ENCODE measurements at places on chromosomes 7 and 10.

- peak; percentile 26 for DNase-seq
Observed at GRCh38 chr10:114103284-114103683, 59.6 kb downstream of the ADRB1 start.

- DNase-seq, result peak; percentile 79
Observed at GRCh38 chr7:157900011-157900410, 563.2 kb downstream of the DNAJB6 start.

DNA sequence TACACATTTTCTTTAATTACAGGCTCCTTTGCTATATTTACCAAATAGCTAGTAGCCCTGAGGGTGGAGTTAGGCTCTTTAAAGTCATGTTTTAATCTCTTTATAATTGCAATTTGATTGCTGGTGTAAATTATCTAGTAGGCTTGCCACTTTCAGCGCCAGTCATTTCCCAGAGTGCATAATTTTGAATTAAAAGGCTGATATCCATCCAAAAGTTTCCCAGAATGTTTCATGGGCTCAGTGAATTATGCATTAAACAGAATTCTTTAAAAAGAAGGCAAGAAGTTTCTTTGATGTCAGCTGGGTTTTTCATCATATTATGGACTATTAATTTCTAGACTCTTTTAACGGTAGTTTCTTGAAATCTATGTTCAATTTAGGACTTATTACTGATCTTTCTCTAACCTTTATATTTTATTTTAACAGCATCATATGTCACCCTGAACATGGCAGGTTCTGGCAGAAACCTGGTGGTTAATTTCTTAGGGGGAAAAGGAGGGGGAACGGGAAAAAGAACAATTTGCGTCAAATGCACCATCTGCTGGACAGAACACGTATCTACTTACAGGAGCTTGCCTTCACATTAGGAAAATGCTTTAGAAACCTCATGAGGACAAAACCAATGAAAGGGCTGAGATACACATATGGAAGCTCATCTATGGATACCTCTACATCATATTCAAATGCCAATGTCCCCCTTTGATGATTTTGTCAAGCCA lies 171.1 kb downstream of the GRM3 start:
- peak; percentile 28 for DNase-seq

DNA sequence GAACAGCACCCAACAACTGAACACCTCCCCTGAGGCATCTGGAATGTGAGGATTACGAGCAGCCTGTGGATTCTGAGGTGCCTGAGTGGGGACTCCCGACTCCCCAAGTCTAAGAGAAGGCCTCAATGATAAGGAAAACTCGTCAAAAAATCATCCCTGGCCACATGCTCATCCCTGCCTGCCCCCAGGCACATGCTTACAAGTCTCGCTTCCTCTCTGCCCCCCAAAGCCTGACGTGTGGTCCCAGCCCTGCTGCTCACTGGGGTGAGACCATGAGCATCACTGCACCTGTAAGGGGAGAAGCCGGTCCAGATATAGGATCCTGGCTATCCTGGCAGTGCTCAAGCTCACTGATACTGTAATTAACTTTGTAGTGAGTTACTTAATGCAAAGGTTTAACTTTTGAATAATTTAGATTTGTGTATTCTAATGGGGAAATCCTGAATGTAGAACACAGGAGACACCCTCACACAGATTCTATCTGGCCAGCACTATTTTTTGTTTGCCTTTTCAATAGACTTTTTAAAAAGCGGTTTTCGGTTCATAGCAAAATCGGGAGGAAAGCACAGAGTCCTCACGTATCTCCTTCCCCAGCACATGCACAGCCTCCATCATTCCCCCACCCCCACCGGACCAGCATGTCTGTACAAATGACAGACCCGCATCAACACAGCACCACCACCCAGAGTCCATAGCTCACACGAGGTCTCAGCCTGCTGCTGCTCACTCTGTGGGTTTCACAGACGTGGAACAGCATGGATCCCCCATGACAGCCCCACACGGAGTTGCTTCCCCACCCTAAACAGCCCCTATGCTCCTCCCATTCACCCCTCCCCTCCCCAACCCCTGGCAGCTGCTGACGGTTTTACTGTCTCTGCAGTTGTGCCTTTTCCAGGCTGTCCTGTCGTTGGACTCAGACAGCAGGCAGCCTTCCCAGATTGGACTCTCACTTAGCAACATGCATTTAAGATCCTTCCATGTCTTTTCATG lies 167.9 kb downstream of the DIP2C start:
- DNase-seq, result no peak

DNA sequence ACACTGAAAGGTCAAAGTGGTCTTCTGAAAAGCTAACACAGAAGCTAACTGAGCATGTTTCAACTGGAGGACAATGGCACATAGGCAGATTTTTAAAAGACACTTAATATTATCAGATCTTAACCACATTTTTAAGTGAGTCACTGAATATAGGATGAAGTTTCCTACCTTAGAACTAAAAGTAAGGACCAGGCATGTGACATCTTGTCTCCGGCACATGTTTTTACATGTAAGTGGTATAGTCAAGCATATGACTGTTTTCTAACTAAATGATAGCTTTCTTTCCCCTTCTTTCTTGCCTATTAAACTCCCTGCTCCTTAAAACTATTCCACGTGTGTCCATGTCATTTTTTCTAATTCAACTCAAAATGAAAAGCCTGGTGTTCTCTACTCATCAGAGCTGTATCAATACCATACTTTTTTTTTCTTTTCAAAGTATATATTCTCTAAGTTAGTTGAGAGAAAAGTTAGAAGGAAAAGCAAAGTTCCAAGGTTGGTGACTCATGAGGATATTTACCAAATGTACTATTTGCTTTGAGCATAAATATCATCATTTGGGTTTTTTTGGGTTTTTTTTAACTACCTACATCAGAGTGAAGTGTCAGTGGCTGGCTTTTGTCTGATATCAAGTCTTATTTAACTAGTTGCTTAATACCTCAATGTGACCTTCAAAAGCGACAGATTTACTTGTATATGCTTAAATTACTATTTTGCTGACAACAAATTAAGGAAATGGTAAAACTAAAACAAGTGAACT lies 127.5 kb downstream of the CRPPA start:
- DNase-seq, result no peak

DNA sequence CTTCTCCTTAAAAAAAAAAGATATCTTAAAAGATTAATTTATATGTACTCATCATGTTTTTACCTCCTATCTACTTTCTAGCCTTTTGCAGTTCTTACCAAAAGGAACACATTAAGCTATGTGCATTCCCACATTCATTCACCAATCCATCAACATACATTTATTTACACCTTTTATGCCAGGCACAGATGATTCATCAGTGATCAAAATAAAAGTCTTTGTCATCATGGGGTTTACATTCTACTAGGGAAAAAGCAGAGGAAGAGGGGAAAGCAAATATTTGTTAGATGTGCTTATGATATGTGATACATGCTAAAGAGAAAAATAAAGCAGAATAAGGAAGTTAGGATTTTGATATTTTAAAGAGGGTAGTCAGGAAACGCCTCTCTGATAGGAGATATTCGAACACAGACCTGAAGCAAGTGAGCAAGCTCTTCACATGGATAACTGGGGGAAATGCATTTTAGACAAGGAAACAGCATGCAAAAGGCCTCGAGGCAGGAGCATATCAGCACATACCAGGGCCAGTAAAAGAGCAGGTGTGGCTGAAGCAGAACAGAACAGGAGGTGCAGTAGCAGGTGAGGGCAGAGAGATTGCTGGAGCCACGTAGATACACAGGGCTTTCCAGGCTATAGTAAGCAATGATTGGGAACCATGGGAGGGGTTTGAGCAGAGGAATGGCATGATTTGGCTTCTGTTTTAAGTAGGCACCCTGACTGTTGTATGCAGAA lies 67.4 kb downstream of the REEP3 start:
- DNase-seq, result peak; percentile 25

DNA sequence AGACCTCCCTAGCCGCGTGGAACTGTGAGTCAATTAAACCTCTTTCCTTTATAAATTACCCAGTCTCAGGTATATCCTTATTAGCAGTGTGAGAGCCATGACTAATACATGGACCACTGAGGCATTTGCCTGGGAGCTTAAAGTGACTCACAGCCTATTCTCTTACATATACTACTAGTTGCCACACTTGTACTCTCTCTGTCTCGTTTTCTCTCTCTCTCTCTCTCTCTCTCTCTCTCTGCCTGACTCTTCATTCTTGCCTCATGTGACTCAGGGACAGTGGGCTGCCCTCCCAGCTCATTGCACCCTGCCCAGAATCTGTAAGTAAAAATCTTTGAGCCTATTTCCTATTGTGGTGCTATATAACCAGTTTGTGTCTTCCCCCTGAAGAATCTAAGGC lies 238.5 kb upstream of the MAGI2 start:
- DNase-seq, result no peak

- DNase-seq, result no peak
Observed at GRCh38 chr10:97017474-97017903, 168.3 kb downstream of the SLIT1 start.

DNA sequence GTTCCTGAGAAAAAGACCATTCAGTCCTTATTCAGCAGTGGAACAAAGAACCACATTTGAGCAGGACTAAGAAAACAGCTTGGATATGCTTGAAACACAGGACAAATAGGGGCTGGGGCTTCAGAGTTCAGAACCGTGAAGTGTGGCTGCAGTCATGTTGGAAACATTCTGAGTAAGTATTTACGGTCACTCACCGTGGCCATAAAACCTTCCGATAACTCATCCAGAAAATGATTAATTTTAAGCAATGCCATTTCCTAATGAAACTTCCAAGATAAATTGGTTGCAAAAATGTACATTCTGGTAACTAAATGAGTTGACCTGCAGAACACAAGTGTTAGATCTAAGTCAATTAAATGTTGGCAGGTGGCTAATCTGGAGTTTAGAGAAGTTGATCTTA lies 279.2 kb downstream of the CXCL12 start:
- DNase-seq, result no peak

DNA sequence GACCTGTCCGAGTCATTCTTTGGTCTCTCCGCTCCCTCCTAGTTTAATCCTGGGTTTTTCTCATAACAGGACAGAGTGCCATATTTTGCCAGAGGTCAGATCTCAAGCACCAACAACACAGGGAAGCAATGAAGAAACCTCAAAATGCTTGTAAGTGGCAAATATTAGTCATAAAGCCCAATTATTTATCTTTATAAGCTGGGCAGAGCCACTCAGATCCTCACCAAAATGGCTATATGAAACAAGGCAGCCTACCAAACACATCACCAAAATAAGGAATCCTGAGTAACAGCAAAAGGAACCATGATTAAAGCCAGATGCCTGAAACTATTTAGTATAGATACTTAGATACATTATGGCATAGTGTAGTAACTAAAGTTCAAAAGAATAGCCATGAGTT lies 4.7 kb downstream of the ECD start:
- DNase-seq, result no peak

DNA sequence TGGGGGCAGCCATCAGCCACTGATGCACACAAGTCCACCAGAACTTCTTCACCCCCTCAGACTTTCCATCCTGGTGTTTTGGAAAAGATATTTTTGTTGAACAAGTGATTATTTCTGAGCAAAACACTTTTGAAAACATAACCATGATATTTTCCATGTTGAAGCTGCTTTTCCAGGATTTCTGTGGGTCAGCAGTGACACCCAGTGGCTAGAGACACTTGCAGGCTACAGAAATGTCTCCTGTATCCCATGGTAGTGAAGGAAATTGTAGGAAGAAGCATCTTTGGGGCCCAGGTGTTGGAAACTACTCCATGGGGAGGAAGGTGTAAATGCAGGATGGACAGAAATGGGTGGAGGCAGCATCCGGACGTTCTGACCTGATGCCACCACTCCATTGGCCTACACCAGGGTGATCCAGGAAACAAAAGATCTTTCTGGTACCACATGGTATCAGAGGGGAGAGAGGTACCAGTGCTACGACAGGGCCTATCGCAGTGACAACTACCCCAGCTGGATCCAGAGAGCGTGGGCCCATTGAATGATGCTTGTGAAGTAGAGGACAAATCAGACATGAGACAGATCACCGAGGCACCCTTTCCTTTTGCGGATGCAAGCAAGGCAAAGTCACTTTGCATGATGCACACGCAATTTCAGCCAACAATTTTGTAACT lies 111.7 kb upstream of the COBL start:
- peak; percentile 10 for DNase-seq

DNA sequence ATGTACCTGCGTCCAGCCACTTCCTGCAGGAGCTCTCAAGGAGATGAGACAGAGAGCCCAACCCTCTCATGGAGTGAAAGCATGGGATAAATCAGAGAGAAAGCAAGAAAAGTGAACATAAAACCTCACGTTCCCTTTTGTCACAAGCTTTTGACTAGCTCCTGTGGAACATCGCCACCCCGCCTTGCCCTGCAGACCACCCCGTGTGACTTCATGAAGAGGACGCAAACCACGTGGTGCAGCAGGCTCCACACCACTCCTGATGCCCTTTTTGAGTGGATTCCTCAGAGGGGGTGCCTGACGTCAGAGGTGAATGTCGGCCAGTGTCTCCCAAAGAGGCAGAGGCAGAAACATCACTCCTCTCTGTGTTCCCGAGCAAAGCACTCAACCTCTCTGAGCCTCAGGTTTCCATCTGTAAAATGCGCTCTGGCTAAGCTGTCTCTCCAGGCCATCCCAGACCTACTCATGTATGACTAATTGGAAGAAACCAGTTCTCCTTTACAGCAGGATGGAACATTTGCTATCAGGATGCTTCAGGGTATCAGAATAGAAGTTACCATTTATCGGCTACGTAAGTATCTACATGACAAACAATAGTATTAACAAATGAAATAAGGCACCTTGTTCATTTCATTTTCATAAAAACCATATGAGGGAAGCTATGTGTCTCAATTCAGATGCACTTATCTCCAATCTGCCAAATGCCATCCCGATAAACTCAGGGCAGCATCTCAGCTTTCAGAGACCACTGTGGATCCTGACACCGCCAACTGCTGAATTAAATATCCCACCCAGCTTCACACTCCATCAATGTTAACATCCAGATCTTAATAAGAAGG lies 5.3 kb downstream of the ZNF488 start:
- DNase-seq, result no peak

DNA sequence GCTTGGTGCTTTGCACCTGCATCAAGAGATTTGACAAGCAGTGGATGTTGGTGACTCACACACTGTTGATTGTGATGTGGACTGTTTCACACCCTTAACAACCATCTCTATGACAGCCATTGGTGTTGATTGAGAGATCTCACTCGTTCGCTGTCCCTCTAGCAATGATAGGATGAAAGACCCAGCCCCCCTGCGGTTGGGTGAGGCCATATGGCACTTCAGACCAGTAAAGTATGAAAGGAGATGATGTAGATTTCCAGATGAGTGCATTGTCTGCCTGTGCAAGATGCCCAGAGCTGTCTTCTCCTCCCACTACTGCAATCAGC lies 138.7 kb upstream of the PRR15 start:
- no peak for DNase-seq

DNA sequence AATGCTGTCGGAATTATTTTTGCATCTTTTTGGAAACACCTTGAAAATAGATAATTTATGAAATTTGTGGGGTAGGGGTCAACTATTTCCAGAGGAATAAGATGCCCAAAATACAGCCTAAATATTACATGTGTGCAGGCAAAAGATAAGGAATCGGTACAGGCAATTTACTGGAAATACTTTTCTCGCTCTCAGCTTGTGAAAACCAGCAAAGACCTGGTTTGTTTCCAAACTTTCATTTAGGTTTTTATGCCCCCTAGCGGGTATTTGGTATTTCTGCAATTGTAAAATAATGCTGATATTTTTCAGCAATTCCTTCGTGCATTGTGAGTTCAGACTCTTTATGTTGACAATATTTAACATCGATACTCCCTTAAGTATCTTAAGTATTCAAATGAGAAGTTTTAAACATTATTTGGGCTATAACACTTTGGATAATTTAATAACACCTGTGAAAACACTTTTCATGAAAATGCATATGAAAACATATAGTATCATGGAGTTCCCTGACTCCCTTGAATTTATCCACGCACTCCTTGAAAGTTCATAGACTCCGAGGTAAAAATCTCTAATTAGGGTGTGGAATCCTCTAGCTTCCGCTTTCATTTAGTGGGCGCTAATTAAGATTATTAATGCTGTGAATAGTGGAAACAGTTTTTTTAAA lies 132.4 kb downstream of the TSPAN12 start:
- peak; percentile 39 for DNase-seq
